Posterior cingulate gyrus (tissue), 11 donors: ENCODE measurements at places on chromosomes 6 and 20.
A peak's percentile ranks its signal among the peaks of the same experiment; 100 is the strongest.

DNA sequence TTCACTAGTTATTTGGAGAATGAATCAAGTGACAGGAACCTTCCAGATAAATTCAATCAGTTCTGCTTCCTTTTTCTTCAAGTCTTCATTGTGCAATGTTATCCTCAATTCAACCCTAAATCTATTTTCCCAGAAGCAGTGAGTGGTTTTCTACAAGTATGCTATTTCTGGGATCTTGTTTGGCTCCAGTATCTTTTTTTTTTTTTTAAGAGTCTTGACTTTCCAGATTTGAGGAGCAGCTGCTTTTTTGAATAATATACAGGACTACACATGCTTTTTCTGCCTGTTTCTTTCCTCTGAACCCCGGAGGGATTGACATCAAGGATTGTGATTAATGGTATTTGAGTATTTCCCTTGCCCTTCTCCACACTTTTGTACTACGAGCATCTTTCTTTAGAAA lies 339.2 kb upstream of the JAG1 start:
- DNase-seq = no peak

DNA sequence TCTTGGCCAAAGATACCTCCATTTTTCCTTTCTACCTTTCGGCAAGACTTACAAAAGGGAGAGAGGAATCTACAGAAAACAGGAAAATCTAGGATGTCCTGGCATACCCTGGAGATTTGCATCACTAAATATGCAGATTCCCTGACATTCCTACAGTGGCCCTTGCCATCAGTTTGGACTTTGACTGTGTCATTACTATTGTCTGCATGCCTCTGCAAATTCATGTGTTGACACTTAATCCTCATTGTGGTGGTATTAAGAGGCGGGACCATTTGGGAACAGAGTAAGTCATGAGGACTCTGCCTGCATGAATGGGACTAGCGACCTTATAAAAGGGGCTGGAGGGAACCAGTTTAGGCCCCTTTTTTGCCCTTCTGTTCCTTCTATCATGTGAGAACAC lies 50.5 kb upstream of the DTNBP1 start:
- no peak for DNase-seq

- no peak for DNase-seq
These were observed 16.0 kb downstream of the ECT2L start for GRCh38 chr6:138811866-138812265.

DNA sequence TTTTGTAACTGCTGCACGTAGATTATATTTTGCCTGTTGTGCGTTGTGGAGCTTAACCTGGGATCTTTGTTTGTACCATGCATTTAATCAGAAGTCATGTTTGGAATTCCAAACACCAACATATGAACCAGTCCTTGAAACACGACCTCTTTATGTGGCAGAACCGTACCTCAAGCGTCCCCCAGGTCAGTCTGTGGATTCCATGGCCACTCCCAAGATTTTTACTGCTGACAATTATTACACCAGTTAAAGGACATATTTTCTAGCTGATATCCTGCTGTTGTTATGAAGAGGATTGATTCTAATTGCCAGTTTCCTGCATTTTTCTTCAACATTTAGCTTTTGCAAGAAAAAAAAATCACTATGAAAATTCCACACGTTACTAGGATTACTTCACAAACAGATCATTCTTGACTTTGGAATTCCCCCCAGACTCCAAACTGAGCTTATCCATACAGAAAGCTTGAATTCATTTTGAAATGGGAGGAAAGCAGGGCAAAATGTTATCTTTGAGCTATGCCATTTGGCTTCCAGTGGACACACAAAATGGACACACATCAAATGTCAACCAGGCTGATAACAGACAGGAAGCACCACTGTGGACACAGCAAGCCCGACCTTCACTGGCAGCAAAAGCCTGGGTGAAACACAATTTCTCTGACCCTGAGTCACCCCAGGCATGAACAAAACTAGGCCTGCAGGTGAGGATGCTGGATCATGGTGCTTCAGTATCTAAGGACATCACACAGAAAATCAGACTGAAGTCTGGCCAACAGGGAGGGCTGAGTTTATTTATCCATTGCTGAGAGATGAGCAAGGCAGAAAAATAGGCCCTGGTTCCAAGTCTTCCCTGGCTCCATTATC lies 542.9 kb upstream of the JAG1 start:
- no peak for DNase-seq

GRCh38 chr6:37175332-37176267 lies 5.6 kb downstream of the PIM1 start:
- no peak for DNase-seq

GRCh38 chr6:125746731-125747588 lies 2.5 kb upstream of the HEY2 start:
- DNase-seq = peak; percentile 68

DNA sequence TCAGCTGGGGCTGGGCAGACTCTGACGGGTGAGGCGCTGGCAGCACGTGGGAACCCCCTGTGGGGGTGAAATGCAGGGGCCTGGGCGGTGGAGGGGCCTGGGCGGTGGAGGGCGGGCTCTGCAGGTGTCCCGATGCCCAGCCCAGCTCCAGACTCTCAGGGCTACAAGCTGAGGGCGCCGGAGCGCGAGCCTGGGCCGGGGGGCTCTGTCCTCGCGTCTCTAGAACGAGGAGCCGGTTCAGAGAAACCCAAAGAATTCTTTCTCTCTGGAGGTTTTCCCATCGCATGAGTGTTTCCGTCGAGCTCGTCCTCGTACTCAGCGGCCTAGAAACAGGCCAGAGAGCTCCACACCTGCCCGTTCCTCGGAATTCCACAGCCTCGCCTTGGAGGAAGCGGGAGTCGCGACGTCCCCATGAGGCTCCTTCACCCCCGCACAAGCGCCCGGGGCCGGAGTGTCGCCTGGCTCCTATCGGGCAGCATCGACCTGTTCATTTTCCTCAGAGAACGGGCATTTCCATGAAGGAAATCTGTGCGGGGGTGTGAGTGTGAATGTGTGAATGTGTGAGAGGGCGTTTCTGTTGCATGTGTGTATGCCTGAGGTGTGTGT lies 76.9 kb downstream of the SMOC2 start:
- no peak for DNase-seq

GRCh38 chr20:5859608-5860007 lies 90.7 kb downstream of the TRMT6 start:
- DNase-seq = no peak
